ENCODE measurements at places on chromosomes 3 and 15.

DNA sequence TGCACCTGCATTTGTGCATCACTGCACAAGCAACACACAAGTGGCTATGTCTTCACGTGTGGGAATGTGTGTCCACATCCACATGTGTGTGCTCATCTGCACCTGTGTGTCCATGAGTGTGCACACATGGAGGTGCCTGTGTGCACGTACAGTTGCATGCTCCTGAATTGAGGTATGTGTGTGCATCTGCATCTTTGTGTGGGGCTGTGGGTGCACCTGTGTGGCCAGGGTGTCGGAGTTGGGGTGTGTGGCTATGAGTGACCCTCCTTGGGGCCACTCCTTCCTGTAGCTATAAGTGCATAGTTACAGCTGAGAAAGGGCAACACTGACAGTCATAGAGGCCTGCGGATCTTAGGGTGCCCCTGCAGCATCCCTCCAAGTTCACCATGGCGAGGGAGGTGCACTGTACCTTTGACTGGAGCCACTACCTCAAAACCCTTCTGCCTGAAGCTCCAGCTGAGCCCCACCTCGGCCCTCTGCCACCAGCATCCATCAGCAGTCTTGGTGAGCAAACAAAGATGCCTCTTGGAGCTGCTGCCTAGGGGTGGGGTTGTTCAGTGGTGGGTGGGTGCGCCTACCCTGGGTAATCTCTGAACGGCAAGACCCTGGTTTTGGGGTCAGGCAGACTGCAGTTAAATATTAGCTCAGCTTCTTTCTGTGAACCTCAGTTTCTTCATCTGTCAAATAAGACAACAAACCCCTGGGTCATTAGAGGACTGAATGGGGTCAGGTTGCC lies 5.2 kb upstream of the HHATL start:
- DNase-seq = no peak

GRCh38 chr3:18901571-18901970 lies 246.7 kb upstream of the KCNH8 start:
- DNase-seq = no peak

DNA sequence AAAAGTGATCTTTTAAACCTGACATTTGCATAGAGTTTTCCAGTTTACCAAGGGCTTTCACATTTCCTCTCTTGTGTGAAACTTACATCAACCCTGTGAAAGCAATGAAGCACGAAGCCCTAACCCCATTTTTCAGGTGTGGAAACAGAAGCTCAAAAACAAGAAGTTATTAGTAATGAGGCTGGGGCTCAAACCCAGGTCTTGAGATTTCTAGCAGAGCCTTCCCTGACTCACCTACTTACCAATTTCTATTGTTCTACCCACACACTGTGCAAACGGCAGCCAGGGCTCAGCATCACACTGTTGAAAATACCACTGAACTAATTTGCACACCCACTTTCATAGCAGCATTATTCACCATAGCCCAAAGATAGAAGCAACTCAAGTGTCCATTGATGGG lies 117.8 kb upstream of the IGF1R start:
- no peak for DNase-seq

- DNase-seq = no peak
Observed at GRCh38 chr15:32657198-32657883, 15.8 kb downstream of the SCG5 start.

- no peak for DNase-seq
Observed at GRCh38 chr15:65307978-65308377, 3.5 kb downstream of the RNU5B-1 start.

GRCh38 chr3:197173620-197174019 lies 124.8 kb downstream of the DLG1 start:
- no peak for DNase-seq

GRCh38 chr3:107218864-107219269 lies 158.4 kb upstream of the CCDC54 start:
- DNase-seq = no peak

DNA sequence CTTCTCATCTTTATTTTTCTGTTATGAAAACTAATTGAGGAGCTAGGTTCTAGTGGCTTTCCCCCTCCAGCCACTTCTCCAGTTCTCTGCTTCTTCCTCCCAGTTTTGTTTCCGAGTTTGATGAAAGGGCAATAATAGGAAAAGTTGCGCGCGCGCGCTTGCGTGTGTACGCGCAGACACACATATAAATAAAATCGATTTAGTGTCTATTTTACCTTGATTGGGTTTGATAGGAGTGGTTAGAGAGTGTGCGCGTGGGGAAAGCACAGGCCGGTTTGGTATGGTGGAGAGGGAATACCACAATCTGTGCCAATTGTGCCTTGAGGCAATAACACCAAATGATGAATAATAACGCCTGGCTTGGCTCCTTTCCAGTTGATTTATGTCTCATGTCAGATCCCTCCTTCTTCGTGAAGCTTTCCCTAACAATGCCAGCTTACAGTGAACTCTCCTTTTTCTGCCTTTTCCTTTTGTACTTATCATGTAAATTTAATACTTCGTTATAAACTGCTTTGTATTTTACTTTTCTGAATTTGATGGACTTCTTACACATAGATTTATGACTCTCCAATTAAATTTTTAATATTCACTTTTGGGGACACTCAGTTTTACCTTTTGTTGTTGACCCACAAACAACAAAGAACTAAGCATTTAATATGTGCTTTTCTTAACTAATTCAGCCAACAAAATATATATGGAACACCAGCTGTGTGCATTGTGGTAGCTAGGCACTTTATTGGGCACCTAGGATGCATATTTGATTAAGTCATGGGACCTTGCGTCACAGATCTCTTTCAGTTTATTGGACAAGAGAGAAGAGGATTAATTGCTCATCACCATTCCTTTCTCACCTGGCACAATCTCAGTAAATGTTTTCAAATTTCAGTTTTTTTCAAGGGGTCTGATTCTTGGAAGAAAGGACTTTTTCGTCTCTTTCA lies 1.7 kb downstream of the TIPARP start:
- peak; percentile 89 for DNase-seq

GRCh38 chr3:103393395-103394186 lies 958.8 kb downstream of the ZPLD1 start:
- DNase-seq = peak; percentile 80

DNA sequence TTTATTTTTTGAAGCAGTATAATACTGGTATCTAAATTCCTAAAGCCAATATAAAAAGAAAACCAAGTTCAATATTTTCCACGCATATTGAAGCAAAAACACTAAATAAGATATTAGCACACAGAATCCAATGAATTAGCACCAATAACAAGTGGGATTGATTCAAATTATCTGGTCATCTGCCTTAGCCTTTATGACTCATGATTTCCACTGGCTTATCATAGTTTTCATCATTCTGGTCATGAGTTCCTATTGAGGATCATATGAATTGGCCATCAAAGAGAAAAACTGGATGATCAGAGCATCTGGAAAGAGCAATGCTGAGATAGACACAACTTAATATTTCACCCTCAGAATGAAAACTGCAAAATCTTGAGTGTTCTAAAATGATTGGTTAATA lies 809.9 kb downstream of the MCTP2 start:
- no peak for DNase-seq

DNA sequence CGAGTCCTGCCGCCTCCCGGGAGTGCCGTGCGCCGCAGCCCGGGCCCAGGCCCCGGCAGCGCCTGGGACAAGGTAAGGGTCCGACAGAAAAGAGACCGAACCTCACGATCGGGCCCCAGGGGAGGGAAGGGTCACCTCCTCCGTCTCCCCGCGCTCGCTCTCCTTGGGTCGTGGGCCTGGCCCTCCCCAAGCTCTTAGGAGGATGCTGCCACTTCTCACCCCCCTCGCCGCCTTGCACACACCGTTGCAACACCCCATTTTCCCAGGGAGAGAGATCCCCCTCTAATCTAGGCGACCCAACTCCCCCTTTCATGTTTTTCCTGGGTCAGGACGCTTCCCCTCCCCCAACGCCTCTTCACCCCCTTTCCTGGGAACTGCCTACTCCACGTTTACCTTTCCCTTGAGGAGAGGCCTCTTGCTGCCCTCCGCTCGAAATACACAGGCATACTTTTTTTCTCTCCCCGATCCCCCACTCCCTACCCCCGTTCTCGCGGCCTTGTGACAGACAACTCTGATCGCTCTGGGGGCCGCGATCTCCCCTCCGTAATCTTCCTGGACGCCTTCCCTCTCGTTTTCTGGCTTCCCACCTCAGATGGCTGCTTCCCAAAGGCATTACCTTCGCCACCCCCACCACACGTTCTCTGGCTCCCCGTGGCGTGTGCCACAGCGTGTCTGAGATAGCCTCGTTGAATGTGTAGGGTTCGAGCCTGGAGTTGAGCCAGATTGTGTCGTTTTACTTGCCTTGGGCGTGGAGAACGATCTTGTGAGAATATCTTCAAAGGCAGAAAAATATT lies 688 bp downstream of the SETD5 start:
- peak; percentile 64 for DNase-seq

- DNase-seq = no peak
Observed at GRCh38 chr15:98933406-98933805, 74.2 kb downstream of the PGPEP1L start.

- DNase-seq = no peak
Observed at GRCh38 chr3:45557471-45557870, 37.1 kb upstream of the LIMD1 start.

- DNase-seq = no peak
Observed at GRCh38 chr3:64805248-64805647, 117.4 kb upstream of the ADAMTS9 start.
